Coronary artery (tissue), 2 donors: ENCODE measurements at places on chromosomes 3 and 15.

DNA sequence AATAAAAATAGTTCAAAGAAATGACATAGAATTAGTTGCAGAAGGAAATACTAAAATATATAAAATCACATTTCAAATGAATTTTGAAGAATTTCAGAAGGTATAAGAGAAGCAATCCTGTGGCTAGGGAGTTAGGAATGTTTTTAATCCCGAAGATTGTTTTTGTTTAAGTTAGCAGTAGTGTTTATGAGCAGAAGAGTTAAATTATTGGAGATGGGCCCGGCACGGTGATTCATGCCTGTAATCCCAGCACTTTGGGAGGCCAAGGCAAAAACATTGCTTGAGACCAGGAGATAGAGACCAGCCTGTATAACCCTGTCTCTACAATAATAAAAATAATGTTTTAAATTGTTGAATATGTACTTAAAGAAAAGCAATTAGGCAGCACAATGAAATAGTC, 432.5 kb downstream of the MFSD1 start:
- no peak for DNase-seq

DNA sequence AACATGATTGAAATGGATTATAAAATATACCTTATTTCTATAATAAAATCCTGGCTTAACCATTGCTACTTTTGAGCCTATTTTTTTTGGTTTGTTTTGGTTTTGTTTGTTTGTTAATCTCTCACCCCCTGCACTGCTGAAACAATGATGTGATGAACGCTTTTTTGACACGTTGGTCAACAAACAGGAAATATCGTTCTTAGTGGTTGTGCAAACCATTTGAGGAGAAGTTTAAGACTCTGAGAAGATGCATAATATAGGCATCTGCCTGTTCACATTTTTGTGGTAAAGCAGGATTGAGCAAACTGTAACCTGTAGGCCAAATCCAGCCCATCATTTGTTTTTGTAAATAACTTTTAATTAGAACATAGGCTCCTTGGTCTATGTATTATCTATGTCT, 75.5 kb upstream of the MDFIC2 start:
- no peak for DNase-seq

DNA sequence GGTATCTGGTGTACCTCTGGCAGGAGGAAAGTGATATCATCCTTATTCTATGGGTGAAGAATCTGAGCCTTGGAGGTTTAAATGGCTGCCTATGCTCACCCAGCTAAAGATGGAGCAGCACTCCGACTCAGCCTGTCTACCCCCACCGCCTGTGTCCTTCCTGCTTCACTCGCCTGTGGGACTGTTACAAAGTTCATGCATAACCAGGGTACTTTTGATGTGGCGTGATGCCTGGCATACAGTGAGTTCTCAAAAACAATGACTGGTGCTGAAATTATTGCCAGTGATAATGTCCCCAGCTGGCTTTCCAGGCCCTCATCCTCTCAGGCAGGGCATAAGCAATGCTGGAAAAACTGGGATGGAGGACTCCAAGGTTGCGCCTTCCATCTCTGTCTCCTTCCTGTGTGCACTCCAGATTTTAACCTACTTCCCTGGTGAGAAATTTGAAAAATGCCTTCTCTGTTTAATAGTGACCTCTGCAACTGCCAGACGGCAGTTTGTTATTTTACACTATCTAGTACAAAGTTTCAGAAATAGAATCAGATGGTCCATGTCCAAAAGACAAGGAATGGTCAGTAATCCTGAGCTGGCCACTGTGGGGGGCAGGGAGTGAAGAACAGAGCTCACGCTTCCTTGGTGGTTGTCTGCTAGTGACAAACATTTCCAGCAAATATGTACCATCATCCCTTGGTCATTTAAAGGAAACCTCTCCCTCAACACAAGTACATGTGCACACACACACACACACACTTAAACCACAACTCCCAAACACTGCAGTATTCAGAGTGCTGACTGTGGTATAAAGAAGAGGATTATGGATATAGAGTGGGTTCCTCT, 86.5 kb upstream of the NMNAT3 start:
- no peak for DNase-seq

DNA sequence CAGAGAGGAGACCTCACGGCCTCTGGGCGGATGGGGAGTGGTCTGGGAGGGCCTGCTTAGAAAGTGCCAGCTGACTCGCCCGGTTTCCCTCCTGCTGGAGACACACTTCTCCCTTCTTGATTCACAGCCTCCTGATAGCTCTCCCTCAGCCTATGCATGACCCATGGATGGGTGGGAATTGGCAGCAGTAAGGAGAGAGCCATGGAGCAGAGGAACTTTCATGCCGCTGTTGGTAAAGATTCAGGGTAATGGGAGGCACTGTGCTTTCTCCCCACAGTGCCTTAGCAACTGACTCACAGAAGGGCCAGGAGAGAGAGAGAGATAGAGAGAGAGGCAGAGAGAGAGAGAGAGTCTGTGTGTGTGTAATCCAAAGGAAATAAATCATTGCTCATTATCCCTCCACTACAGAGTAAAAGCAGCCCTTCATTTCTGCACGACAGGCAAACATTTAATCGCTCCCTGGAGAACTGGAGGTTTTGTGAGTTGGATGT, 82.8 kb downstream of the SEMA5B start:
- DNase-seq: no peak

GRCh38 chr3:59411694-59412093, 361.9 kb upstream of the CFAP20DC start:
- no peak for DNase-seq

GRCh38 chr15:98772895-98773294, 124.6 kb downstream of the IGF1R start:
- no peak for DNase-seq

- no peak for DNase-seq
These were observed 7.6 kb upstream of the TCF12 start for GRCh38 chr15:56910801-56911200.

- DNase-seq: no peak
These were observed 75.8 kb upstream of the LEKR1 start for GRCh38 chr3:156750191-156750873.
